ENCODE measurements at places on chromosomes 2 and 18. TPM values are rescaled to one million over a fixed set of nuclear protein-coding genes. Genes with fewer than 3 reads are reported as not detected.

The CCDC102B gene
- 18.2 TPM for total RNA-seq

The FIGN gene
- 1.2 TPM for total RNA-seq

The PFN4 gene
- 0.44 TPM for total RNA-seq

The GPR39 gene
- 1.3 TPM for total RNA-seq

Data from smooth muscle cell of trachea (primary cell).